ENCODE measurements at places on chromosomes 6 and 20.
A peak's percentile ranks its signal among the peaks of the same experiment; 100 is the strongest.

DNA sequence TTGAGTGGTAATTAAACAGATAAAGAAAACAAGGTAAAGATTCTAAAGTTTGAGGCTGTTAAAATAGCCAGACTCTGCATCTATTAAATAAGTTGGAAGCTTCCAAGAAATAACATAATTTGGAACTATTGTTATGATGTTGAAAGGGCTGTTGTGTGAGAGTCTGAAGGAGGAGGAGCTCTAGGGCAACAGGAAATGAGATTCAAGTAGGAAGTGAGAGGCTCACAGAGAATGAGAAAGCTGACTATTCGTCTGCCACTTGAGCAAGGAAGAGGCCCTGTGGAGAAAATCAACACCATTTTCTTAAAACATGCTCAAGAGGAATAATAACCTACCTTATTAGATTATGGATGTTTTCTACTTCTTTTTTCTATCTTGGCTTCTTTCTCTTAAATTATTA, 185.2 kb downstream of the SLC24A3 start:
- no peak for DNase-seq

DNA sequence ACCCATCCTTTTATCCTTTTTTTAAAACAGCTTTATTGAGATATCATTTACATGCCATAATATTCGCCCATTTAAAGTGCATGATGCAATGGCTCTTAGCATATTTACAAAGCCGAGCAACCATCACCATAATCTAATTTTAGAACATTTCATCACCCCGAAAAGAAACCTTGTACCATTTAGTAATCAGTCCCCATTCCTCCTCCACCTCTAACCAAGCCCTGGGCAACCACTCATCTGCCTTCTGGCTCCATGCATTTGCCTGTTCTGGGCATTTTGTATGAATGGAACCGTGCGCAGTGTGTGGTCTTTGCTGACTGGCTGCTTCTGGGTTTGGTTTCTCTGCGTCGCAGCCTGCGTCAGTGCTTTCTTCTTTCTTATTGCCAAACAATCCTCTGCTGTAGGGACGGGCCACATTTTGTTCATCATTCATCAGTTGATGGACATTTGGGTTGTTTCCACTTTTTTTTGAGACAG, 10.2 kb upstream of the EEF1A2 start:
- DNase-seq, result no peak

- DNase-seq, result no peak
These were observed 182.6 kb upstream of the JAG1 start for GRCh38 chr20:10856237-10857015.

DNA sequence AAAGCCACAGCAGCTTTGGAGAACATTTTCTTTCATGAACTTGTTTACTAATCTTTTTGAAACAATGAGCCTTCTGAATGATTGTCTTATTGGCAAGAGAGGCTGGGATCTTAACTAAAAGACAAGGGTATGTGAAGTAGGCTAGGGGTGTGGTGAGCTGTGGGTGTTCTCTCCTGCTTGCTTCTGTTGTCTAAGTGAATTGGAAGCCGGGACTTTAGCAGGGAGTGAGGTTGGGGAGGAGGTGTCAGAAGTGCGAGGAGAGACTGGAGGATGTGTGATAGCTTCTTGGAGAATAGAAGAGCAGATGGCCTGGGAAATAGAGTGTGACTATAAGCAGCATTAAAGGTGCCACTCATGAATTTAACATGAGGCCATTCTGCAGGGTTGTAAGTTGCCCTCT, 562.8 kb downstream of the UTRN start:
- no peak for DNase-seq

DNA sequence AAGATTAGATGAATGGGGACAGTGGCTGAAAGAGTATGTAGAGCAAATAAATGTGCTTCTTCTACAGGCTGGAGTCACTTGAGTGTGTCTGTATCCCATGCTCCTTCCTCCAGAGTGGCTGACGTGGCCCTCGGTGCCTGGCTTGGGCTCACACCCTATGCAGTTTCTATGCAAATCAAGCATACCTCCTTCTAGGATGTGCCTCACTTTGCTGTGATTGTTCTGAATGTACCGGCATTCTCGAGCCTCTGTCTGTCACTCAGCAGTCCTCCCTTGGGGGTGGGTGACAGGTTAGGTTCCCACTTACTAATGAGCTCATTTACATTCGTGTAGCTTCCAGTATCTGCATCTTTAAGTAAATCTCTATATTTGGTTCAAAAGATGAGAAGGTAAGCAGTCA, 55.1 kb upstream of the HDDC2 start:
- no peak for DNase-seq

DNA sequence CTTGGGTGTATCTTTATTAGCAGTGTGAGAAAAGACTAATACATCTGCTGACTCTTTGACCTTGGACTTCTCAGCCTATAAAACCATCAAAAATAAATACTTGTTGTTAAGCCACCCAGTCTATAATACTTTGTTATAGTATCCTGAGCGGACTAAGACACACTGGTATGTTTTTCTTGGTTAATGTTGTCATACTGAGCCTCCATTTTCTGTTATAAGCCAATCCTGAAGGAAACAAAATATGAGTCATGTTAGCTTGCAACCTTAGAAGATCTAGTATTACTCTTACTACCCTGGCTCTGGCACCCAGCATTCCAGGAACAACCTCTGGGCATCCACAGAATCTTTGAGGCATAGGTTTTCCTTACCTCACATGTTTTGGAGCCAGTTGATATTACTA, 307.2 kb downstream of the FRK start:
- no peak for DNase-seq

DNA sequence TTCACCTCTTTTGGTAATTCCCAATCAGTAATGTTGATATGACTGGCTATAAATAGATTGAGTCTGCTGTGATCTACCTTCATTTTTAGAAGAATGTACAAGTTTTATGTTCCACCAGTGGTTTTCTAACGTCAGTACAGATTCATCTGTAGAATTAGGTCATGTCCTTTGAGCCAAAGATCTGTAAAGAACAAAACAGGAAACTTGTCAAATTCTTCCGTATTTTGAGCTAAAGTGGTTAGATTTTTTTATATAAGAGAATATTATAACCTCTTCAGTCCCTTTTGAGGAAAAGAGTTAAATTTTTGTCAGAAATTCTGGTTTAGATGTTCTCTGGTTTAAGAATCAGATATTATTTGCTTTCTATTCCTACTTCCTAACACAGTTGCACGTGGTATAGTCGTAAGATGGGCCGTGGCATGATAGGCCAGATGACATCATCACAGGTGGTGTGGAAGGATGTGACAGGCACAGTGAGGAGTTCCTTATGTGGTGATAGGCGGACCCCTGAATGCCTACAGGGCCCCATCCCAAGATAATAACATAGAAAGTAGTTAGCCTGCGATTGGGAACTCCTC, 62.3 kb downstream of the SNX9 start:
- DNase-seq, result no peak

DNA sequence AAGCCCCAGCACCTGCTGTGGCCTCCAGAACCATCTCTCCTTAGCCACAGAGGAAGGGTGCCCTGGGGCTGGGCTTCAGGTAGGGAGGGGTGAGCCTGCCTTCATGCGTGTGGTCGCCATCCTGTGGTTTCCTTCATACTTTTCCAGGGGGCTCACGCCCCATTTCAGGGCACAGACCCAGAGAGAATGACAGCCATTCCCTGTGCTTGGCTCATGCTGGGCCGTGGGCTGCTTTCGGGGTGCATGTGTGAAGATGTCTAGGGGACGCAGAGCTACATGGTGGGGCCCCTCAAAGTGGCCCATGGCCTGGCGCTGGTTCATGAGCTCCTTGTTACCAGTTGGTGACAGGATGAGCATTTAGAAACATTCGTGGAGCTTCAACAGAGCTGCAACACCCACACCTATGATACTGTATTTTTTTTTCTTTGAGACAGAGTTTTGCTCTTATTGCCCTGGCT, 190.3 kb upstream of the SLC24A3 start:
- no peak for DNase-seq

DNA sequence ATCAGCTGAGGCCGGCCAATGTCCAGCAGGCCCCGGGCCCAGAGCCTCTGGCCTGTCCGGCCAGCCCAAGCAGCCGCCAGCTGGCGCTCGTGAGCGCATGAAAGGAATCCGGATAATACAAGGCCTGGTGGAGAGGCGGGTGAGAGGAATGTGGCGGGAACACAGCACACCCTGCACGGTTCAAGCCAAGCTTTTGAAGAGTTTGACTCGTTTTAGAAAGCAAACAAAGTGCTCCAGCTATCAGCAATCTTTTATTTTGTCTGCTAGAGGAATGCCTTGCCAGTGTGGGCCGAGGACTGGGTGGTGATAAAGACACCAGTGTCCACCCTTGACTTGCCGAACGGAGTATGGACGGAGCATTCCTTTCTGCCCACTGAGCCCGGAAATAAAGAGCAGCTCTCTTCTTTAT, 9.3 kb upstream of the NEDD9 start:
- DNase-seq, result no peak

- no peak for DNase-seq
These were observed 54.3 kb upstream of the STX16 start for GRCh38 chr20:58596750-58597248.

- peak; percentile 55 for DNase-seq
These were observed 32.8 kb upstream of the BCAS1 start for GRCh38 chr20:54103067-54103761.

DNA sequence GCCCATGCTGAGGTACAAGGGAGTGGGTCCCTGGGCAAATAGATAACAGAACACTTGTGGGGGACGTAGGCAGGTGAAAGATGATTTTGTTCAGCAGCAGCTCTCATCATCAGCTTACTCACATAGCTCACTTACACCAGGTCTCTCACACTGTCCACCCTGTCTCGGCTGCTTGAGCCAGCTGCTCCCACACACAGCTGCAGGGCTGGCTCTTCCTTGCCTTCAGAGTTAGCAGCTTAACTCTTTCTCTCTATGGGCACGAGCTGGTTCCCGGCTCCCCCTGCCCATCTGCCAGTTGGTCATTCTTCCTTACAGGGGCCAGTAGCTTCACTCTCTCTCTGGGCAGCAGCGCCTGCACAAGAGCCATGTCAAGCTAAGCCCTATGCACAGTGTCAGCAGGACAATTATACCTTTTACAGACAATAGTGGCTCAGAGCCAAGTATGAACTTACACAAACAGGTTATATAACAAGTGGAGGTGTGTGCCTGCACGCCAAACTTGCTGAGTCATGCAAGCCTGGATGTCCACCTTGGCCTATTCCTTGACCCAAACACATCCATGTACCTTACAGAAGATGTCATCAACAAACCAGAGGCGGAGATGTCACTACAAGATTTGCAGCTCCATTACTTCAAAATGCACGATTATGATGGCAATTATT, 18.7 kb downstream of the ZNF391 start:
- no peak for DNase-seq

DNA sequence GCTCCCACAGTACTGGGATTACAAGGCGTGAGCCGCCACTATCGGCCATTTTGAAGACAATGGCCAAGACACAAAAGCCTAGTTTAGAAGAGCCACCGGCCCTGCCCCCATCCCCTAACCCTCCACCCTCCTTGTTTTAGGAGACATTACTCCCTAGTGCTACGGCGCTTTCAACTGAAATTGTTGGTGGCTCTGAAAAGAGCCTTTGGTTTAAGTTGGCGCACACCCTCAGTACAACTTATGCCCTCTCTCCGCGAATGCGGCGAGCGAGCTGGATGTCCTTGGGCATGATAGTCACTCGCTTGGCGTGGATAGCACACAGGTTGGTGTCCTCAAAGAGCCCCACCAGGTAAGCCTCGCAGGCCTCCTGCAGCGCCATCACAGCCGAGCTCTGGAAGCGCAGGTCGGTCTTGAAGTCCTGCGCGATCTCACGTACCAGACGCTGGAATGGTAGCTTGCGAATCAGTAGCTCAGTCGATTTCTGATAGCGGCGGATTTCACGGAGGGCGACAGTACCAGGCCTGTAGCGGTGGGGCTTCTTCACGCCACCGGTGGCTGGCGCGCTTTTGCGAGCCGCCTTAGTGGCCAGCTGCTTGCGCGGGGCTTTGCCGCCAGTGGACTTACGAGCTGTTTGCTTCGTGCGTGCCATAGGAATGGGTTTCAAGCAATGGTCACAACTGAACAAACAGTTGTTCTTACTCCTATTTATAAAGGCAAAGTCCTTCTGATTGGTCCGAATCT, 114.9 kb upstream of the BTN3A2 start:
- no peak for DNase-seq

DNA sequence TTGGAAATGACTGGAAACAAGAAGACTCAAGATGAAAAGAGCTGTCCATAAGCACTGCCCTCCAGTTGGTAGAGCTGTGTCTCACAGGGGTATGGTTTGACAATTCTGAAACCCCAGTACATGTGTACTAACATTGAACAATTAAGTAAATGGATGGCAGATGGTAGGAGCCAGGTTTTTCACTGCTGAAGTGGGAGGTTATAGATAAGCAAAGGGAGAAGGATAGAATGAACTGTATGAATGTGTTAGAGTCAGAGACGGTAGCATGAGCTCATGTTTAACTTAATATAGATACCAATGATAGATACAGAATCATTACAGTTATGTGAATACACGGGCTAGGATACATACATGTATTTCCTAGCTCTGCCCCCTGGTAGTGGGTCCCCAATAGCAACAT, 95.0 kb upstream of the SIRPA start:
- no peak for DNase-seq

GRCh38 chr6:107691062-107691751, 132.9 kb downstream of the SCML4 start:
- no peak for DNase-seq

DNA sequence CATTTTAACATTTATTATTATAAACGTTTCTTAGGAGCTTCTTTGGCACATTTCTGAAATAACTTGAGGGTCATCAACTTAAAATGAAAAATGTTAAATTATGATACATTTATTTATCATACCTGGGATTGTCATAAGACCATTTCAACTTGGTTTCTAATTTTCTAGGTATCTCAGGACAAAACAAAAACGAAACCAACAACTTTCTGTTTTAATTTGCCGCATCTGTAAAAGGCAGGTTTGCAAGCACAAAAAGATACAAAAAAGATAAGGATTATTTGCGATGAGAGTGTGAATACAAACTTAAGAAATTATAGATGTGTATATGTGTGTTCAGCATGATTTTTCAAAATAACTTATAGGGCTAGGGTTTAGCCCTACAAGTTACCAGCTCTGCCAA, 395.0 kb upstream of the RUNX2 start:
- no peak for DNase-seq
